ENCODE measurements at places on chromosomes 1 and 21.

- DNase-seq: no peak
Measured at GRCh38 chr21:42308161-42308913, 6.9 kb downstream of the TFF3 start.

DNA sequence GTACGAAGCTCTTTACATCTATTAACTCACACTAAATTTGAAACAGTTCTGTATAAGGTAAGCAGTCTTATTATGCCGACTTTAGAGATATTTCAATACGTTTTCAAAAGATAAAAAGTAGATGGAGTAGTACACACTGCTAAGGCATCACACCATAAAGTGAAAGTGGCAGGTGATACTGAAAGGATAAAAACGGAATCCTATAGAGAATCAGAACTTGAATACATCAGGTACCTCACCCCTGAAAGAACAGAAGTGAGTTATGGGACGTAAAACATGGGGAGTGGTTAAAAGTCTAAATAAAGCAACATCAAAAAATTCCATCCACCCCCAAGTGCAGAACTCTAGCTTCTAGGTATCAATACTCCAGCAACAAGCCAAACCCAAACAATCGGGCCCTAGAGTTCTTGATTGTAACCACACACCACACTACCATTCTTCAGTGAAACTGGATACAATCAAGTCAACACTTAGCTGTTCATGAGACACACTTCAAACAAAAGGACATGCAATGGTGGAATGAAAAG lies 142.6 kb downstream of the SMYD3 start:
- no peak for DNase-seq

DNA sequence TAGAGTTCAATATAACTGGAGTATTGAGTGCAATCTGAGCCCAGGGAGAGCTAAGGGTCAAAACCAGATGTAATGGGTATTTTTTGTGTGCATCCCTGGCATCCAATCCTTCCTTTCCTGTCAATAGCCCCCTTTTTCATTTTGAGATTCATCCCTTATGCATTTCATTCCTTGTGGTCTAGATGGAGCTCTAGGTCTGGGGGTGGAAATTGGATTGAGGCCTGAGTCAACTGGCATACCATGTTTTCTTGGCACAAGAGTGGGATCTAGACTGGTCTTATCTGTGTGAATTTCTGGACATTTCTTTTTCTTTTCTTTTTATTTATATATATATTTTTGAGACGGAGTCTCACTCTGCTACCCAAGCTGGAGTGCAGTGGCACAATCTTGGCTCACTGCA lies 67.3 kb upstream of the RAB3GAP2 start:
- DNase-seq: no peak

- no peak for DNase-seq
Measured at GRCh38 chr1:246768403-246769020, 44.3 kb downstream of the SCCPDH start.

GRCh38 chr21:46212721-46213484 lies 15.7 kb downstream of the LSS start:
- no peak for DNase-seq

DNA sequence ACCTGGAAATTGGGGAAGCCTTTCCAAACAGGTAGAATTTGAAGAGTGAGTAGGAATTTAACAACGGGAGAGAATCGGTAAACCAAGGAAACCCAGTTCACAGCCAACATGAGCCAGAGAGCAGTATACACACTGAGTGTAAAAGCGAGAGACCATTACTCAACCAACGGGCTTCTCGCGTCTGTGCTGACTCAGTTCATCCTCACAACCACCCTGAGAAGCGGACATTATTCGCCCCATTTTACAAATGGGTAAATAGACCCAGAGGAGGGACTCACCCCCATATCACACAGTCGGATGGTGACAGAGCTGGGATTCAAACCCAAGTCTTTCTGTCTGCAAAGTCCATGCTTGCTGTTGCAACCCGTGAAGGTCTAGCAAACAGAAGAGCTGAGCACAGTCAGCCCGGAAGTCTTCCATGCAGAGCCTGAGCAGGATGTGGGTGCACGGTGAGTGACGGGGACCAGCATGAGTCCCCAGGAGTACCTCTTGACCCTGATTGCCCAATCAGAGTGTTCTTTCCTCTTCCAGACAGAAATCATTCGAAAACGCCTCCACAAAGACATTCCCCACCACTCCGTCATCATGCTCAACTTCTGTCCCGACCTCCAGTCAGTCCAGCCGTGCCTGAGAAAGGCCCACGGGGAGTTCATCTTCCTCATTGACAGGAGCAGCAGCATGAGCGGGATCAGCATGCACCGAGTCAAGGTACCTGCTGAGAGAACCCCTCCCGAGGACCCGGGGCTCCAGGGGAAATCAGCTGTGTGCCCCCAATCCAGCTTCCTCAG lies 32.3 kb downstream of the VWA5B1 start:
- no peak for DNase-seq

DNA sequence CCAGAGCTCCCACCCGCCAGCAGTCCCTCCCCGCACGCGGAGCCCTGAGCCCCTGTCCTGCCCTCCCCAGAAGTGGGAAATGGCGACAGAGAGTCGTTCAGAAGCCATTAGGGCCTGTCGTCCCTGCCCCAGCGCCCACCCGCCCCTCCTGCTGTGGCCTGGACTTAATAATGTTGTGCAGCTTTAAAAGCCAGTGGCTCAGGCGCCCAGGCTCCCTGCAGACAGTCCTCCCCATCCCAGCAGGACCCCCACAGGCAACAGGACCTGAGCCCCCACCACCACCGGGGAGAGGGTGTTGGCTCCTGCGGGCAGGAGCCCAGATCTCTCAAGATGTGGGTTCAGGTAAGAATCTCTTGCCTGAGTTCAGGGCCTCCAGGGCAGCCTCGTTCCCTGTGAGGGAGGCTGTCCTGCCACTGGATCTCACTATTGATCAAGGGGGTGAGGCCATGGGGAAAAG lies 125.3 kb upstream of the RUNX3 start:
- DNase-seq: no peak

- DNase-seq: no peak
Measured at GRCh38 chr1:26784023-26784871, 3.5 kb upstream of the PIGV start.

DNA sequence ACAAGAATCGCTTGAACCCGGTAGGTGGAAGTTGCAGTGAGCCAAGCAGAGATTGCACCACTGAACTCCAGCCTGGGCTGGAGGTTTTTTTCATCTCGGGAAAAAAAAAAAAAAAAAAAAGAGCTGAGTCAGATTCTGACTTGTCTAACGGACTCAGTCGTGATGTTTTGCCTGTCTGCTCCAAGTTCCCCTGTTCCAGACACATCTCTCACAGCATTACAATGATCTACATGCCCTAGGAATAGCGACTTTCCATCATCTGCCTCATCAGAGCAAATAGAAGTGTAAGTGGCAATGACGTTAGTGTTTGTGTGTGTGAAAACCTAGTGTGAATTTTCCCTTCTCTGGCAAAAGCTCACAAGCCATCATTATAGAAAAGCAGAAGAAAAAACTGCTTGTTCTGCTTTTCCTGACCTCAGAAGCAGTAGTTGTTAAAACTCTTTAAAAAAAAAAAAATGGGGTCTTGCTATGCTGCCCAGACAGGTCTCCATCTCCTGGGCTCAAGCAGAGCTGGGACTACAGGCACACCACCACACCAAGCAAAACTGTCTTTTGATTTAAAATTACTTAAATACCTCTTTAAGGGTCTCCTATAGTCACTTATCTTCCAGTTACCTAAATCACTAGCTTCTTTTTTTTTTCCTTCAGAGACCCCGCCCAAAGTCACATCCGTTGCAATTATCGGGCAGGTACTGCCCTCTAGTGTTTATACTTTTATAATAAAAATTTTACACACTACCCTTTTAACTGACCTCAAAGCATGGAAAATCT lies 37.3 kb downstream of the PLEKHO1 start:
- DNase-seq: no peak

- no peak for DNase-seq
Measured at GRCh38 chr1:212437179-212437798, 4.6 kb downstream of the NENF start.

GRCh38 chr1:94479682-94480081 lies 61.5 kb downstream of the ABCD3 start:
- no peak for DNase-seq

DNA sequence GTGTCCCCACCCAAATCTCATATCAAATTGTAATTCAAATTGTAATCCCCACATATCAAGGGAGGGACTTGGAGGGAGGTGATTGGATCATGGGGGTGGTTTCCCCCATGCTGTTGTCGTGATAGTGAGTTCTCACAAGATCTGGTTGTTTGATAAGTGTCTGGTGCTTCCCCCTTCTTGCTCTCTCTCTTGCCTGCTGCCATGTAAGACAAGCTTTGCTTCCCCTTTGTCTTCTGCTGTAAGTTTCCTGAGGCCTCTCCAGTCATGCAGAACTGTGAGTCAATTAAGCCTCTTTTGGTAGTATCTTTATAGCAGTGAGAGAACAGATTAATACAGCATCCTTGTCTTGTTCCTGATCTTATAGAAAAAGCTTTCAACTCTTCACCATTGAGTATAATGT lies 6.5 kb upstream of the LRRC39 start:
- no peak for DNase-seq

GRCh38 chr1:98813738-98814309 lies 152.3 kb downstream of the SNX7 start:
- DNase-seq: no peak

DNA sequence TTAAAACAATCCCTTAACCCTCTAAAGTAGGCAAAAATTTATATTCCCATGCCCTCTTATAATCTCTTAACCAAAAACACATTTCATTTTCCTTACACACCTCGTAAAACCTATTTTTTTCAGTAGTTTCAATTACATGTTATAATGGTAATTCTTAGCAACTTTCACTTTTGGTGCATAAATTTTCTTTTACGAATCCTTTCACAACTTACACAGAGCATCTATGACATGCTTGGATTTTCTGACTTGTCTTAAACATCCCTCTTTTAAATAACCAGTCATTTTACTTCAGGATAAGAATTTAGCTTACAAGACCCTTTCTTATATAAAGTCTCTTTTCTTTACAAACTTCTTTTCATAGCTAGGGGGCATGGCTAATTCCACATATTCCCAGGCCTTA lies 8.9 kb upstream of the MRPL55 start:
- no peak for DNase-seq

GRCh38 chr1:96340686-96341085 lies 380.9 kb upstream of the PTBP2 start:
- DNase-seq: no peak

- no peak for DNase-seq
Measured at GRCh38 chr1:83818916-83819315, 180.0 kb downstream of the TTLL7 start.

DNA sequence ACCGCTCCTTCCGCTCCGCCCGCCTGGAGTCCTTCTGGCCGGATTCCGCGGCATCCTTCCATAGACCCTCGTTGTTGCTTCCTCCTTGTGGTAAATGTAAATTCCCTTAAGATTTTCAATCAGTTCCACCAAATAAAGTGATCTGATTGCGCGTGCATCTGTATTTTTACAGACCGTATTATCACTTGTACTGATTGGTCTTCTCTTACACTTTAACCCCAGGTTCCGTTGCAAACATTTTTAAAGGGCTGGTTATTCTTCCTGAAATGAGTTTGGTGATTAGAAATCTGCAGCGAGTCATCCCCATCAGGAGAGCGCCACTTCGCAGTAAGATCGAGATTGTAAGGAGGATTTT lies 483 bp downstream of the YBEY start:
- DNase-seq: no peak

GRCh38 chr1:212458817-212459216 lies 26.1 kb downstream of the NENF start:
- DNase-seq: no peak

DNA sequence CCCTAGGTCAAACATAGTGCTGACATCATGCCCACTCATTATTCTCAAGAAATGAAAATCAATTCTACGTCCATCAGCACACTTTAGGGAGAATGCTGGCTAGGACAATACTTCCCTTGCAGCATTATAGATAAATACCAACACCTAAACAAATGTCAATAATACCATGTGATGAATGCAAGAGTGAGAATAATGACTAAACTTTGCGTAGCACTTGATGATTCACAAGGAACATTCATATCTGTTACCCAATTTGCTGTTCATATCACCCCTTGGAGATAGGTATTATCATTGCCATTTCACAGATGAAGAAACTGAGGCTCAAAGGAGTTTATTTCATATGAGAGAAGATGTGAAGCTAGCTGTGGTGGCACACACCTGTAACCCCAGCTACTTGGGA lies 24.8 kb upstream of the EPS15 start:
- no peak for DNase-seq

GRCh38 chr1:3711780-3712451 lies 40.3 kb upstream of the CCDC27 start:
- DNase-seq: no peak

DNA sequence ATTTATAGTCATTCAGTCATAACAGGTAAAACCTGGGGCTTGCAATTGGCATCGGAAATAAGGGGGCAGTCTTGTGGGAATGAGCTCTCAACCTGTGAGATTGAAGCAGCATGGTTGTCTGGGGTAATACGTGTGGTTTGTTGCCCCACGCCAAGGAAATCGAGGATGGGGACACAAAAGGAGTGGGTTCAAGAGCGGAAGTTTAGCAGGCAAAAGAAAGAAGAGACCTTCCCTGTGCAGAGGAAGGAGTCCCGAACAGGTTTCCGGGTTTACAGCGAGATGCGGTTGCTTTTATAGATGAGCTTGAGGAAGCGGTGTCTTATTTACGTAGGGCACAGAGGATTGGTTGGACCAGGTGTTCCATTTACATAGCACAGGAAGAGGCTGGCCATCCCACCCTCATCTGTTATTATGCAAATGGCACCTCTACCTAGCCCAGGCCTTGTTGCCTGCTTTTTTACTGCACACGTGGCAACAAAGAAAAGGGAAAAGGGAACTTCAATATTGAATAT lies 37.3 kb downstream of the IFNAR1 start:
- no peak for DNase-seq

- DNase-seq: no peak
Measured at GRCh38 chr1:154614901-154615300, 6.9 kb upstream of the ADAR start.

DNA sequence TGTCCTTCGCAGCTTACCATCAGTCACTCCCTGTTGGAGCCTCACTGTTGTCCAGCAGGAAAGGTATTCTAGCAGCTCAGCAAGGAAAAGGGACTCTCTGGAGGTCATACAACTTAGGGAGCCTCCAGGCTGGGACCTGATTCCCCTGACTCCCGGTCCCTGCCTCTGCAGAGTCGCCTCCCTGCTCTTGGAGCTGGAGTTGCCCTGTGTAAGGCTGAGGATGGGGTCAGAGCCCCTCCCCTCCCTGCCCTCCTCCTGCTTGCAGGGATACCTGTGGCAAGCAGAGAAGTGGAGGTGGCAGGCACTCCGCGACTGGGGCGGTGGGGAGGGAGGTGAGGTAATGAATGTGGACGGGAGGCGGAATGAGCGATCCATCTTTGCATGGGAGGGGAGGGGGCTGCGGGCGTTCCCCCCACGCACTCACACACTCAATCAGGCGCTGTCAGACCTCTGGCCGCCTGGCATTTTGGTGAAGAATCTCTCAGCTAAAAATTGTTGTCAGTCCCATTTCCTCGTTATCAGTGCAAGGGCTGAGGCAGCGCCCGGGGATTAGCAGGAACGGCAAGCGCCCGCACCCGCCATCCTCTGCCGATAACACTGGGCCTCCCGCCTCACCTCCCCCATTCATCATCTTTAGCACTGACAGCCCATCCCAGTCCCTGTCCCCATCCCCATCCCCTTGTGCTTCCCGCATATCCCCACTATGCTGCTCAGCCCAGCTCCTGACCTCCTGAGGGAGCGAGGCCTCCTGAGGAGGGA lies 64.3 kb downstream of the TMEM53 start:
- DNase-seq: no peak
